ENCODE measurements at places on chromosomes 7 and 10.

DNA sequence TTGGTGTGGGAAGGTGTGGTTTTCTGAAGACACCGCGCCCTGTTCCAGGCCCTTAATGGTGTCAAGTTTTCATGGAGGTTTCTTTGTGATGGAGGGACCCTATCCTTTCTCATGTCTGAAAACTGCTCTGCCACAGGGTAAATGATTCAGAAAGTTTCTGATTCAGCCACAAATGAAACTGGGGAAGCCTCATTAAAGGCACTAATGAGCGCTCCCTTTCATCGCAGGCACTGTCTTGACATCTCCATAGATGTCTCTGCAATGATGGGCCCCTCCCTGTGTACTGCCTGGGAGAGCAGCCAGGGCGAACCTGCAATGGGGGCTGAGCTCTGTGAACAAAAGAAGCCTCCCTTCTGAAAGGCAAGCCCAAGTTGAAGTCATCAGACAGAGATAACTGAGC, 355.3 kb downstream of the PRPF18 start:
- DNase-seq, result no peak

- no peak for DNase-seq
These were observed 184.4 kb upstream of the KLF14 start for GRCh38 chr7:130918129-130919052.

GRCh38 chr10:44976352-44977198, 2.0 kb downstream of the DEPP1 start:
- DNase-seq, result no peak

GRCh38 chr10:77507291-77507880, 130.2 kb downstream of the KCNMA1 start:
- DNase-seq, result no peak

- peak; percentile 65 for DNase-seq
These were observed 6.1 kb downstream of the NPY start for GRCh38 chr7:24290004-24290641.

DNA sequence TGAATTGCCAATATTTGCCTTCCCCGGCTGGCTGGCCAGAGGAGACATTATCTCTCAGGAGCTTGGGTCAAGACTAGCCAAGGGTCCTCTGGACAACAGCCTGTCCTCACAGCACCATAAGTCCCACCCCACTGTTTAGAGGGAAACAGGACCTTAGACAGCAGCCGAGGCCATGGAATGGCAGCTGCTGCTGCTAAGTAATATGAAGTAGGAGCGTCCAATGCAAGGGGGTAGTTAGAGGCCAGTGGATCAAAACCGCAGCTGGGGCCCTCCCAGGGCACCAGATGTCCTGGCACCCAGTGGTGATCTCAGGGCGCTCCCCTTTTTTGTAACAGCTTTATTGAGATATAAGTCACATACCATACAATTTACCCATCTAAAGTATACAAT, 12.9 kb upstream of the KCP start:
- DNase-seq, result no peak

DNA sequence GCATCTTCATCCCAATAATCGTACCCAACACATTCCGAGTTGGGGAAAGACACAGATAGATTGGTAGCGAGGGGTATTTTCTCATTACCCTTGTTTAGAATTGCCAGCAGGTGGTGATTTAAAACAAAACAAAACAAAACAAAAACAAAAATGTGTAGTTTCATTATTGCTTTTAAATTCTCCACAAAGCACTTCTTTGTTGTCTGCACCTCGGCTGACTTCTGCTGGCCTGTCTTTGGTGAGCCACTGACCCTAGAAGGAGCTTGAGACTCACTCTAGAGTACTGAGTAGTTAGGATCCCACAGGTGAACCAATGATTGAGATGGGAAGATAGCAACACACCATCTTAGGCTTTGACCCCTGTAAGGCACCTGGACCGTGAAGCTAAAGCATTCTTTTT, 105.4 kb upstream of the BET1 start:
- no peak for DNase-seq

DNA sequence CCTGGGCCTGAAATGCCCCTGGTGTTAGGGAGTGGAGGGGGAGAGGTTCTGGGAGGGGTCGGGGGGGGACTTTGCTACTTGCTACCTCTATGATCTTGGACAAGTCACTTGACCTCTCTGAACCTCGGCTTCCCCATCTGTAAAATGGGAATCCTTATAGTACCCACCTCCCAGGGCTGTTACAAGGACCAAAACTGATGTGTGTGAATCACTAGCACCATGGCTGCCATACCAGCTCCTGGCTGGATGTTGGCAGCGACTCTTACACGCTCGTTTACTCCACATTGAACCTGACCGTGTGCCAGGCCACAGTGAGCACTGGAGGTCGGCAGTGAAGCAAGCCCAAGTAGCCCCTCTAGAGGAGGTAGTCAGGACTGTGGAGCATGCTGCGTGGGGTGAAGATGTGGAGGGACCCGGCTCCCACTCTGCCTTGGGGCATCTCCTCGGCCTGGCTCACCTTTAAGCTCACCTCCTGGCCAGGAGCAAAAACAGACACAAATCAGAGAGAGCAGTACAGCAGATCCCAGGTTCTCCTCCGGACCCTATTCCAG, 28.9 kb downstream of the PPIF start:
- DNase-seq, result no peak

- DNase-seq, result no peak
These were observed 45.6 kb downstream of the ZNF438 start for GRCh38 chr10:30986053-30986555.

- DNase-seq, result no peak
These were observed 54.3 kb downstream of the BMPER start for GRCh38 chr7:33959676-33960075.

DNA sequence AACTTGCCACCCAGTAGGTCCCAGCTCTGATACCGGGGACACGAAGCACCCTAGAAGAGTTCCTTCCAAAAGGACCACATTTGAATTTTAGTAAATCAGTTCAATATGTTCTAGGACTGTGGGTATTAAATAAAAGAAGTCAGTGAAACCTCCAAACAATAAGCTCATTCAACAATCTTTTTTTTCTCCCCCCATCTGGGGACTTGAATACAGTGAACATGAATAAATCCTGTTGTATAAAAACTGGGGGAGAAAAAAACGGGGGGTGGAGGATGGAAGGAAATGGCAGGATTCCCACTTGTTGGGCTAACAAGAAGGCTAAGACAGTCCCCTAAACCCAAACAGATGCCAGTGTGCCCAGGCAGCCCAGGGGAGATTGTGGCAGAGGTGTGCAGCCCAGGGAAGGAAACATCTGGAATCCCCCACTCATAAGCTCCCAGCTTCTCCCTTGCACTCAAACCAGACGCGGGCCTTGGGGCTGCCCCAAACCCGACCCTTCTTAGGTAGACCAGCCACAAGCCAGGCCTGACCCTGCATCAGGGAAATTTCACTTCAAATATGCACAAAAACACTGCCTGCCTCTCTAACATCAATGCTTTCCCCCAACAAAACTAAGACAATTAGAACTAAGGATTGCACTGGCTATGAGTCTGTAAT, 8.8 kb downstream of the AFAP1L2 start:
- no peak for DNase-seq

- DNase-seq, result peak; percentile 79
These were observed 109.9 kb downstream of the HECTD2 start for GRCh38 chr10:91519899-91520514.

GRCh38 chr10:131312478-131312836, 936 bp upstream of the TCERG1L start:
- DNase-seq, result no peak

GRCh38 chr10:89808842-89809241, 107.5 kb downstream of the KIF20B start:
- DNase-seq, result no peak

DNA sequence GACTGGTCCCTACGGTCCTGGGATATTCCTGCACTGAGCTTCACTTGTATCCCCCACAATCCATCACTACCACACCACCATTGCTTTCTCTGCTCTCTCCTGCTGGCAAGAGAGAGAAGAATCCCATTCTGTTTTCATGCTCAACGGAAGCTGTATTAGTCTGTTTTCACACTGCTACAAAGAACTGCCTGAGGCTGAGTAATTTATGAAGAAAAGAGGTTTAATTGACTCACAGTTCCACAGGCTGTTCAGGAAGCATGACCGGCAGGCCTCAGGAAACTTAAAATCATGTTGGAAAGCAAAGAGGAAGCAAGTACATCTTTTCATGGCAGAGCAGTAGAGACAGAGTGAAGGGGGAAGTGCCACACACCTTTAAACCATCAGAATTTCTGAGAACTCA, 260.4 kb upstream of the LYZL1 start:
- DNase-seq, result no peak

DNA sequence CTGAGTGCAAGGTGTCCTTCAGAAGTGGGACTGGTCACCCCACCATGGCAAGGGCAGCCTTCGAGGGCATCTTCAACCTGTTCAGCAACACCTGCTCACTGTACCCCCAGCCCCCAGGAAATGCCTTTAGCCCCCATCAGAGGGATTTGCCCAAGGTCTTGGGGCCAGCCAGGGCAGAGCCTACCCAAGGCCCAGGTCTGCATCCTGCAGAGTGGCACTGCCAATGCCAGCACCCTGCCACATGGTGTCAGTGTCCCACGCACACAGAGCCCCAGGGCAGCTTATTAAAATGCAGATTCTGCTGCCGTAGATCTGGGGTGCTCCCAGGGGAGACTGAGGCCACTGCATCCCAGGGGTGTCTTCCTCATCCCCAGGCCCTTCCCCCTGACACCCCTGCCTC, 106.2 kb upstream of the KCTD7 start:
- DNase-seq, result peak; percentile 55

DNA sequence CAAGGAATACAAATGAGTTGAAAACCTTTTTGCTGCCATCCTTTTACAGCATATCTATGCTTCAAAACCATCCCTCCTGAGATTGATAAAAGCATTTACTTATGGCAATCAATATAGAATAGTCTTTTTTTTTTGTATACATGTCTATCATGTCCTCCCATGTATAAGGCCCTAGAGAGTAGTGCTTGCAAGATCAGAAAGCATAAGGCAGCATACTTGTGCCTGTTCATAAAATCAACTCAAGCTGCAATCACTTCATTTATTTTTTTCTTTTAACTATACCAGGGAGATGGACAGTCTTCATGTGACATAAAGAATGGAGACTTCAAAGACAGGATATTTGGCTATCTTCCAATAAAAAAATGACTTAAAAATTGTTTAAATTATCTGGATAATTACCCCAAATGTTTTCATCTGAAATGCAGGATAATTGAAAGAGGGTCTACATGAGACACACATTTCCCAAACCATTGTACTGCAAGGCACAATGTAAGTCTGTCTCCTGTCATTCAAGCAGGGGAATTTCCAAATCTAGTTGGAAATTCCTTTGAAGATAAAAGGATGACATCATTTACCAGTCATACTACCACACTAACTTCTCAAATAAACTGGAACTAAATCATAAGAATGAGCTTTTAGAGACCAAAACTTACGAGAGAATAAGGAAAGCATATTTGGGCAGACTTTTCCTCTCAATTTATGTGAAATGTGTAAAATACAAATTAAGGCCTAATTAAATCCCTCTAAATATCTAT, 22.5 kb downstream of the LRRN3 start:
- DNase-seq, result no peak

DNA sequence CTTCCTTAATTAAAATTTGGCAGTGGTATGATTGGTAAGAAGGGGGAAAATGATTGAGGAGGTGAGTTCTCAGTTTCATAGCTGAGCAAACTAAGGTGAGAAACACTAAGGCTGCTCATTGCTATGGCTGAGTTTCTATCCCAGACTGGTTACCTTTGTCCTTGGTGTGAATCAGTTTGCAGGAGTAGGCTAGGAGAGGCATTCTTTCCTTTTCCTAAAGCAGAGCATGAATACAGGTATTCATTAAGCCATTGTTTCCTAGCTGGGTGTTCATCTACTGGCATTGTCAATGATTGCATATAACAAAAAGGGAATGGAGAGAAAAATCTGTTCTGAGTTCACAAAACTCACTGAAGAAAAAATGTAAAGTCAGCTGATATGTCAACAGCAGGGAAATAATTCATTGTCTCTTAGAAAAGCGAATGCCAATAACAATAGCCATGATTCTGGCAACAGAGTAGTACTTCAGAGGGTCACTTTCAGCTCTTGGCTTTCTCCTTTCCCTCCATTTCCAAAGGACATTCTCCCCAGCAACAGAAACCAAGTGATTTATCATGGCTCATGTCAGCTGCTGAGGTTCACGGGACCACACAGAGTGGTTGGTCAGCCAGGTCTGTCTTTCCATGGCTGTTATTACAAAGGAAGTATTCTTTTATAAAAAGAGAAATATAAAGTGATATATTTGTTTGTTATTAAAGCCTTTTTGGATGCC, 234.0 kb downstream of the BICC1 start:
- no peak for DNase-seq

DNA sequence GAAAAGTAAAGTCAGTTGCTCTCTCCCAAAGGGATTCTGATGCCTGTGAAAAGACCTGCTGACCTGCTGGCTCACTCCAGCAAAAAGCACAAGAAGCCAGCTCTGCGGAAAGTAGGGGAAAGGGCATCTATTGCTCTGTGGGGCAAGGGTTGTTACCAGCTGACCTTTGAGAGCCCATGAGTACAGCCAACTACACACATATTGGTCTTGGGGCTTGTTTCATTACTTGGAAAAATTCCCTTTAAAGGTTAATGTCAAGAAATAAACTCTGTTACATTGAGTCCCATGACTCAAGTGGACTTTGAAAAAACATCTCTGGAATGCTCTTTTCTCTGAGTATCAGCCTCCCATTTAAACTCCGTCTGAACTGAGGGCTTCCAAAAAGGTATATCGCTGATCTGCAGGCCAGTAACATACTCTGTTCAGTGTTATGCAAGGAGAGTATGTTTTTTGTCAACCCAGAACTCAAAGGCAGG, 53.2 kb downstream of the PANK1 start:
- DNase-seq, result no peak

GRCh38 chr7:96188174-96188581, 133.7 kb downstream of the SLC25A13 start:
- no peak for DNase-seq

DNA sequence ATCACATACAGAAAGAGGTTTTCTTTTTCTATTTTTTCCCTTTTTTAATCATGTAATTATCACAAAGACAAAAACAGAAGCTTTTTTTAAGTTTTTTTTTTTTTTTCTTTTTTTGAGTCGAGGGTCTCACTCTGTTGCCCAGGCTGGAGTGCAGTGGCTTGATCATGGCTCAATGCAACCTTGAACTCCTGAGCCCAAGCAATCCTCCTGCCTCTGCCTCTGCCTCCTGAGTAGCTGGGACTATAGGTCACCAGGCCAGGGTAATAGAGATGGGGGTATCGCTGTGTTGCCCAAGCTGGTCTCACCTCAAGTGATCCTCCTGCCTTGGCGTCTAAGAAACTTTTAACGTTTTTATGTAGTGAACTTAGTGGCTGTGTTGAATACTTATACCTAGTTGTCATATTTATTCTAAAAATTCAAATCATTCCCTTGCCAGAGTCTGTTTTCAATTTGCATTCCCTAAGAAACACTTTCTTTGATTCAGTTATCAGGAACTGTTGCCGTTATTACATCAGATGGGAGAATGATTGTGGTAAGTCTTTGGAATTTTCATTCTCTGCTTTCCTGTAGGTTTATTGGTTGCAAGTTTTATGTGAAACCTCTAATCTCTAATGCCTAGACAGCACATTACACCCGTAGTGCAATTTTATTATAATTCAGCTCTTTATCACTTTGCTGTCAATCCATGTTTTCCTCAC, 1.3 kb downstream of the LSM8 start:
- DNase-seq, result no peak

Measured in RPMI8226 (cell line).